ENCODE measurements at places on chromosomes 2 and 18. TPM values are rescaled to one million over a fixed set of nuclear protein-coding genes. Genes with fewer than 3 reads are reported as not detected.

DNA sequence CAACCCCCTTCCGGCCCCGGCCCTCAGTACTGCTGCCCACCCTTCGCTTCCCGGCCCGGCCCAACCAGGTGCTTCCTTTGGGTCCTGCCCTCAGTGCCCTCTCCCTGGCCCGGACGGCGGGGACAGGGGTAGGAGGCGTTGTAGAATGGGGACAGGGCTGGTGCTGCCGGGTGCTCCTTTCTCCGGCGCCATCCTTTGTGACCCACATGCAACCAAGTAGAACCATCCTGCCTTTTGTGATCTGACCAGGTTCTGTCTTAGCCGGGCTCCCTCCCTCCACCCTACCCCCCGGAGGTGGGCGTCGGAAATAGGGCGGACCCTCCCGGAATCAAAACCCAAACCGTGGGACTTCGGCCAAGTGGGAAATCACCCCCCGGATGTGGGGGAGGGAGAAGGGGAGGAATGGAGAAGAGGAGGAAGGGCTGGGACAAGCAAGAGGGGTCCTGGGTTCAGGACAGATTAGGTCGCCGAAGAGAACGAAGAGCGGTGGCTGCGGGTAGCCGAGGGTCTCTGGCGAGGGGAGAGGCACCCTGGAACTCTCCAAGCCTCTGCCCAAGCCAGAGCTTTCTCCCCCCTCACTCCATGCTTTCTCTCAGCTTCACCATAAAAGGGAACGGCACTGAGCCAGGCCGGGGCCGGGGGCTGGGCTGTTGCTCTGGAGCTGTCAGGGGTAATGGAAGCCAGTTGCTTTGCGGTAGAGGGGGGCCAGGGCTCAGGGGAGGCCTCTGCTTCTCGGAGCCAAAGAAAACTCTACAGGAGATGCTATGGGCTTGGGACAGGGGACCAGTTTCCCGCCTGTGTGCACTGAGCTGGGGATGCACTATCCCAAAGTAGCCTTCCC lies 756 bp upstream of the OST4 start:
- peak; percentile 98 for DNase-seq

DNA sequence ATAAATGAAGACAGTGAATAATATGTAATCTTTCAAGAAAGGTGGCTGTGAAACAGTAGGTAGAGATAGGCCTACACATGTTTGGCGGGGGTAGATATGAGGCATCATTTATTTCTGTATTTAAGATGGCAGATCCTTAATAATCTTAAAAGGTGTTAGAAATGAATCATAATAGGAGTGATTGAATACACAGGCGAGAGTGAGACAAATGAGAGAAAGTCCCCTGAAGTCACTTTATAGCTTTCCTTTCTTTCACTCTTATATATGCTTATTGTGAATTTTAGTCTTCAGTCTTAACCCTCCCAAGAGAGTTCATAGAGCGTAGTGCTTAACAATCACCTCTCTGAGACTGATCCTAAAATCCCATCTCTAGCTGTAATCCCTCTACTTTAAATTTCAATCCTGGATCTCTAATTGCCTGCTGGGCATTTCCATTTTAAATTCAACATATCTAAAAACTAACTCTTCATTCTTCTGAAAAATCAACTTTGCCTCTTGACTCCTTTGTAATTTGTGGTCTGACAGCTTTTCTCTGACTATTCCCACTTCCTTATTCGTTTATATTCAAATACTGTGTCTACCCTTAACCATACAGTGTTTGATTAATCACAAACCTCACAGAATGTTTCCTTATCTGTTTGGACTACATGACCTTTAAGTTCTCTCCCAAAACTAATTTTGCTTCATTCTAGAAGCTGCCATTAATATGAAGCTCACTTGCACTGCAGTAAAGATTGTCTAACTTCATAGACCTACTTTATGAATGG lies 463.7 kb upstream of the FSIP2 start:
- DNase-seq: no peak

GRCh38 chr18:65409261-65409660 lies 341.6 kb upstream of the CDH7 start:
- no peak for DNase-seq

GRCh38 chr2:223000872-223001796 lies 50.9 kb upstream of the KCNE4 start:
- DNase-seq: no peak

DNA sequence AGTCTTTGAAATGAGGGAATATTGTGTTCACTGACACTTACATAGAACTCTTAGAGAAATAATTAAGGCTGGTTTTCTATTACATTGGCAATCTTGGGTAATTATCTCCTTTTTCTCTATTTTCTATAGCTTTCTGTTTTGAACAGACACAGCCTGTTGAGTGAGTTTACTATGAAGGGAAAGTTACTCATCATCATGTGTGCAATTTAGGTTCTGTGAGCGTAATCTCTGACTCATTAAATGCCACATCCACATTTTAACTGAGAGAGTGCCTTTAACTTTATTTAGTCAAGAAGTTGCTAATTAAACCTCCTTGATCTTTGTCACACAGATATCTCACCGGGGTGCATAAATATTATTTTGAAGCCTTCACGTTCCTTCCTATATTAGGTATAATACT lies 174.0 kb upstream of the SLC8A1 start:
- DNase-seq: no peak

GRHL1 gene
- total RNA-seq: 13.6 TPM

DNA sequence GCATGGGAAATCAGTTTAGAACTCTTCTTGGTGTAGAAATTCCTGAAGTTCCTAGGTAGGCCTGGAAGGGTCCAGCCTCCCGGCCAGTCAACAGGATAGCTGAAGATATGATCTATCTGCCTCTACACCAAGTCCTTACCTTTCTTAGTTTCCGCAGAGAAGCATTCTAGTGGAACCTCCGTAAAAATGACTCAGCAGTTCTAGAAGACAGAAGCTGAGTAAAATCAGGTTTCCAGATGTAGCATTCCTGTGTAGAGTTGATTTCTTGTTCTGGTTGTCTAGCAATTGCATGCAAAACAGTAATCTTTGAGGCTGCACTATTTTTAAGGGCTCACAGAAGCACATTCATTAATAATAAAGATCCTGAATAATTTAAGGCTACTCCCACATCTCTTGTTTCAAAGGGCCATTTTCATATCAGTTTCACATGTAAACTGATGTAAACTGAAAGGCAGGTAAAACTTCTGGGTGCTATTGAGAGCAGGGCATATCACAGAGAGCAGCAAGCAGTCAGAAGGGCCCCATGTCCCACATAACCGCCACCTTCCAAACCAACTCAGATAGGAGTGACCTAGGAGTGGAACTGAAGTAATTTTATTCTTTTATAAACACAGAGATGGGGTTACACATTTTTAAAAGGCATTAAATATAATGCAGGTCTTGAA lies 3.2 kb upstream of the DYTN start:
- no peak for DNase-seq

DNA sequence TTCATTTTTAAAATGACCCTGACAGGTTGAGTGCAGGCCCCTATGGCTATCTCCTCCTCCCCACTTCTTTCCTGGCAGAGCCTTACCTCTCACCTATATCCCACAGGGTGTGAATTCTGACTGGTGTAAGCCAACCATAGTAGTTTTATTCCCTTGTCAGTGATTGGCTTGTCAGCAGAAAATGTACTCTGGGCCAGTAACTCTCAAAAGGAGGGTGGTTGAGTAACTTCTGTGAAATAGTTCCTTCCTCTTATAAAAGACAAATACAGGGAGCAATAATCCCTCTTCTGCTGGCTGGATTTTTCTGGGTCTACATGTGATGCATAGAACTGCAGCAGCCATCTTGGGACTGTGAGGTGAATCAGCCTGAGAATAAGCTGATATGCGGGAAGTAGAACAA lies 83.4 kb downstream of the RAPH1 start:
- no peak for DNase-seq

ASXL3 gene
- total RNA-seq: 16.3 TPM

DNA sequence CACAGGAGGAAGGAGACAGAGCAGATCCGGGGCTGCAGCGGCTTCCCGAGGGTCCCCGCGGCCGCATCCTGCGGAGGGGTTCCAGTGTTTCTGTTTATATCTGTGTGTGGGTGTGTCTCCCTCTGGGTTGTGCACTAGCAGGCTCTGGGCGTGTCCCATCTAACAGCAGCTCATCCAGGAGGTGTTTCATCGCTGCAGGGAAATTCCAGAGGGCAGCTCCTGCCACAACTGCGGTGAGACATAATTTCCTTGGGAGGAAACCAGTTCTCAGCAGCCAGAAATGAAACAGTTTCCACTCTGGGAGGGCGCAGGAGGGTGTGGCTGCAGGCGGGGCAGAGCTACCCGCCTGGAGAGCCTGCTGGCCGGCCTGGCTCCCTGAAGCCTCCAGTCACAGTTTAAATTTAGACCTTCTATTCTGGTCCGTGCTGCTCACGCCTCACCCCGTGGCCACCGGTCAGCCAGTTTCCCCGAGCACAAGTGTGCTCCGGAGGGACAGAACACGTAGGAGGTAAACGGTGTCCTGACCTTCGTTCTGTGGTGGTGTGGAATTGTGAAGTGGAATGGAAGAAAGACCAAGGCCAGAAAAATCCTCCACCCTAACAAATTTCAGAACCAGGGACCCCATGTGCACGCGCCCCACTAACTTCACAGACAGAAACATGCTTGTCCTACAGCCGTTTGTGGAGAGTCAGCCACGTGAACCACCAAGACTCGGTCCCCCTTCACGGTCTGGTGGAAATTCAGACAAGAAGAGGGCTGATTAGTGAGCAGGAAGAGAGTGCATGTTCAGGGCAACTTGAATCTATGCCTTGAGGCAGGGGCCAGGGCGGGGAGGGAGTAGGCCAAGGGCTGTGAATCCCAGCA lies 50.2 kb downstream of the TEX44 start:
- peak; percentile 57 for DNase-seq

DNA sequence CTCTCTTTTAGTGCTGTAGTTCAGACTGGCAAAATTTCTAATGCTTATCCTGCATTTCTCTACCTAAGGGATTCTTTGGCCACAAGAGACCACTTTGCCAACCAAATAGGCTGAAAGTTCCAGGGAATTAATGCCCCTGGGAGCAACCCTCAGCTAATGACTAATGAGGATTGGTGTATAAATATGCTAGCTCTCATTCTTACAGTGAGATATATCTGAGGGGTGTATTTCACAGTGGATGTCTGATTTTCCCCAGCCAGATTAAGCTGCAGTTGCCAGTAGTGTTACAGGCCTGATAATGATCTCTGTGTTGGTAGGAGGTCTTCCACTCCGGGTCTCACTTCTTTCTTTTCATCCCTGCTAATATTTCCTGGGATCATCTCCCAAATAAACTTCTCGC lies 90.4 kb downstream of the GULP1 start:
- no peak for DNase-seq

DNA sequence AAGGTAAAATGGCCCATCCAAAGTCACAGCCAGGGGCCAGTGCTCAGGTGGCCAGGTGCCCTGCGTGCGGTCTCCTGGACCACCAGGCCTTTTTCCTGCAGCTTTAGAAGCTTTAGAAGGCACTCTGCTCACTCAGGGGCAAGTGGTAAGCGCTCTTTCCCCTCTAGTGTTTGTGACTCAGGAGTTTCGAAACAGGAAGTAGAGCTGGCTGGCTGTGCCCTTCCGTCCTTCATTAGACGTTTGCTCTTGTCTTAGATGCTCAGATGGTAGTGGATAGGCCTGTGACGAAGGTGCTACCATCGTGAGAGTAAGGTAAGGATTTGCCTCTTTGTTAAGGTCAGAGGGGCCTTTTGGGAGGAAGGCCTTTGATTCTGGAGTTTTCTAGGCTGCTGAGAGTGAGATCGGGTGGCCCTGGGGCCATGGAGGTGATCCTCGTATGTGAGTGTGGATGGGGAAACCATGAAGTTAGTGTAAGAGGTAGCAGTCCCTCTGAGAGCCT lies at the start of gene CASP8:
CASP8 (plus strand) TSS at position 235 of the 499 bp plus-strand sequence. CDS start 5,951 bp downstream, outside the sequence.
- no peak for DNase-seq

DNA sequence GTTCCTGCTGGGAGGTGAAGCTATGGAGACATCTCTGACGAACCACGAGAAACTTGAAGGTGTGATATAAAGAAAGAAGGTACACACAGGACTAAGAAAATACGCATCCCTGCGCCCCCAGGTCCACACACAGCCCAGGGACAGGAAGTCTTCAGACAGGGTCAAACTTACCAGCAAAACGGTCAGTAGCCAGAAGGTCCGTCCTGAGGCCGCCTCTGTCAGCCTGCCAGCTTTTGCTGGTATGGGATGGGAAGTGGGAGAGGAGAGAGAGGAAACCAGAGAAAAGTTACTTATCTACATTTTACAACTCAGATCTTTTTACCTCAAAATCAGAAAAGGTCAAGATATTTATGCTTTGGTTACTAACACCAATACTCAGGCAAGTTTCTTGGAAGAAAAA lies 47.2 kb downstream of the HDLBP start:
- DNase-seq: no peak

- no peak for DNase-seq
Observed at GRCh38 chr2:68425503-68425902, 41.6 kb downstream of the FBXO48 start.

All from lung (tissue), 17 donors.